A549 (cell line): ENCODE measurements at places on chromosomes 3 and 15. TPM values are rescaled to one million over a fixed set of nuclear protein-coding genes. Genes with fewer than 3 reads are reported as not detected.

- no peak for DNase-seq
Measured at GRCh38 chr3:152046280-152046679, 172.8 kb downstream of the SUCNR1 start.

DNA sequence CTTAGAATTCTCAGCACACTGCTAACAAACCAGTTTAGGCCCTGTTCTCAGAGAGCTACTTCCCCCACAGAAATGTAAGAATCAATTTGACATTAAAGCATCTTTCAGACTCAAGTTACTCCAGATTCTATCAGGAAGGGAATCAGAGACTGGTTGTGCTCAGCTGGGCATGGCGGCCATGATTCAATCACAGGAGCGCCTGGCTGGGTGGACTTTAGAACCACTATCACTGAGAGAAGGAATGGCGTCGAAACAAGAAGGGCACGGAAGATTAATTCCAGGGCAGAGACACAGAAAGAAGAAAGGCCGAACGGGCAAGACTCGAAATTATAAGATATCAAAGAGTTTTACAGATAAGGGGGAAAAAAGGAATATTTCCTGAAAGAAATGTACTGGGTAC, 6.2 kb downstream of the TNIK start:
- no peak for DNase-seq

The MORC1 gene
- polyA plus RNA-seq: not detected in 3 replicates

The SPINK8 gene
- not detected in 3 replicates for polyA plus RNA-seq

The SERPINI2 gene
- polyA plus RNA-seq: not detected in 3 replicates

The CIDEC gene
- polyA plus RNA-seq: 2.0 to 3.3 TPM (median 2.8 TPM) in 3 replicates

- no peak for DNase-seq
Measured at GRCh38 chr3:31067004-31067403, 172.5 kb upstream of the GADL1 start.

The SLC24A5 gene
- polyA plus RNA-seq: not detected in 3 replicates

The IMPG2 gene
- polyA plus RNA-seq: 0.03 TPM in 3 replicates

DNA sequence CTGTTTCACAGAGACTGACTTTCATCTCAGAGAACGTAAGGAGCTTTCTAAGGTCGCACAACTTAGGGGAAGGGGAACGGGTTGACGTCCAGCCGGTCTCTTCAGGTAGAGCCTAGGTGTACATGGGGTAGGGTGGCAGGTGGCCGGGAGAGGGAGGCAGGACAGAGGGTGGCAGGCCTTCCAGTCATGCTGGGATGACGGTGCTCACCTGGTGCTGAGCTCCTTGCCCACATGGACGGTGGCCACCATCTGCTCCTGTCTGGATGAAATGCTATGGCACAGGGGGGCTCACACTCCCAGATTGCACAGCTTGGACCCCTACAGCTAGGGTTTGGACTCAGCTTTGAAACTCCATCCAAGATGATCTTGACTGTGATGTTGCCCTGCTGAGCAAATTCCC, 144.5 kb downstream of the ATP10A start:
- DNase-seq: no peak

- no peak for DNase-seq
Measured at GRCh38 chr15:70031713-70032112, 66.0 kb downstream of the TLE3 start.
